ENCODE measurements at places on chromosomes 6 and 20.

DNA sequence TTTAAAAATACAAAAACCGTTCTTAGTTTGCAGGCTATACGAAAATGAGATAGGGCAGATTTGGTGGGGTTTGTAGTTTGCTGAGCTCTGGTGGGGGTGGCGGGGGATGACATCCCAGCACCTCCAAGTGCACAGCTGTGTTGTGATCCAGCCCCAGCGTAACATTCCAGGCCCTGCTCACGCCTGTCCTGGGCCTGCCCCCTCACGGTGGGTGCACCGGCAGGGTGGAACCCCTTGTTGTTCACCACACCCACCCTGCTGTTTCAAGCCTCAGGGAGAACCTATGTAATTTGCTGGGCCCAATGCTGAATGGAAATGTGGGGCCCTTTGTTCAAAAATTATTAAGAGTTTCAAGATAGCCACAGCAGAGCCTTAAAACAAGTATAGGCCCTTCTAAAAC, 25.0 kb downstream of the ARMC2 start:
- no peak for DNase-seq

DNA sequence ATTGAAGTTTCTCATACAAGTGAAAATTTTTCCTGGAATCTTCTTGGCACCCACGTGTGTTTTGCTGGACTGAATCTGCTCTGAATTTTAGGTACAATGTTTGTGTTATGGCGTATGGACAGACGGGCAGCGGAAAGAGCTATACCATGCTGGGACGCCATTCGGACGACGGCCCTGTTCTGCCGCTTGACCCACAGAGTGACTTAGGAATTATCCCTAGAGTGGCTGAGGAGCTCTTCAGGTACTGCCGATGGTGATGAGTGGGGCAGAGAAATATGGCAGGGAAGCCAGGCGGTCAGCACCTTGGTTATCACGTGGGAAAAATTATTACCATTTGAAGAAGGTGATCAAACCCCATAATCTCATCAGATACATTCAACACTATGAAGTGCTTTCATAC, 36.3 kb downstream of the KIF25 start:
- DNase-seq, result no peak

GRCh38 chr20:63420359-63421093, 51.9 kb downstream of the KCNQ2 start:
- DNase-seq, result no peak

DNA sequence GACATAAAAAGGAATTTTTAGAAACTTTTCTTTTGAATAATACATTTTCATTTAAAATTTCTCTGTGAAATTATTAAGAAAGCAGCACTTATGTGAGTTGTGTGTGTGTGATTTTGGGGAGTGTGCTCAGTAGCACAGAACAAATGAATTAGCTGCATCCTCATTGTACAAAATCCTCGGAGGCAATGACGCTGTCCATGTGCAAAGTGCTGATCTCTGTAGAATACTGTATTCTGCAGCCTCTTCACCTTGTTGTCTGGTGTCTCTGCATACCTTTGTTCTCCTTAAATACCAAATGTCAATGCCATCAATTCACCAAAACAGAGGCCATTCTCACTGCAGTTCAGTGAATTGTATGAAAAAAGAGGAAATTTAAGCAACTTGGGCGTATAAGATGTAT, 838.4 kb downstream of the QKI start:
- DNase-seq, result no peak

DNA sequence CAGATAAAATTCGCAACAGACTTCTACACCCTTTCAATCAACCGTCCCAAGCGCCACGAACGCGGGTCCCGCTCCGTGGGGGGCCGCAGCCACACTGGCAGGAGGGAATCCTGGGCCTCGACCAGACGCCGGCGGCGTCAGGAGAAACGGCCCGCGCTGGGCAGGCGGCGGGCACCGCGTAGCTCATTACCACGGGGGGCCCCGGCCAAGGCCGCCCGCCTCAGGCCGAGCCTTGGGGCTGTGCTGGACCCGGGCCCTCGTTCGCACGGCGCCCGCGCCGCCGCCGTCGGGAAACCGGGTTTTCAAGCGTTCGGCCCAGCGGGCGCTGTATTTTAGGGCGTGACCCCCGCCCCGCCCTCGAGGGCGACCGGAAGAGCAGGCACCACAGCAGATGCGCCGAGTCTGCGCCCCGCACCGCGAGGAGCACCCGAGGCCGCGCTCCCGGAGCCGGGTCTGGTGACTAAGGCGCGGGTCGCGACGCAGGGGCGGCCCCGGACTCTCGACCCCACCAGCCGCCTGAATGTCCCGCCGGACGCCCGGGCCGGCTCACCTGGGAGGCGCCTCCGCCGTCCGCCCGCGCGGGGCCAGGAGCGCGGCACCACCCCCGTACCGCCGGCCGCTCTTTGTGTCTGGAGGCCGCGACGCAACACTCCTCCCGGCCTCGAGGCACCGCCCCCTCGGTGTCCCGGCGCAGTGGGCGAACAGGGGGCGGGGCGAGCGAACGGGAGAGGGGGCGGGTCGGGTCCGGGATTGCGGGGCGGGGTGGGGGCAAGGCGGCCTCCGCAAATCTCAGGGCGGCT, at the start of gene NINL:
Gene NINL, minus strand, starts transcription at position 627 of the 800 bp plus-strand sequence. CDS start 58,944 bp downstream, outside the sequence.
- peak; percentile 1 for DNase-seq

DNA sequence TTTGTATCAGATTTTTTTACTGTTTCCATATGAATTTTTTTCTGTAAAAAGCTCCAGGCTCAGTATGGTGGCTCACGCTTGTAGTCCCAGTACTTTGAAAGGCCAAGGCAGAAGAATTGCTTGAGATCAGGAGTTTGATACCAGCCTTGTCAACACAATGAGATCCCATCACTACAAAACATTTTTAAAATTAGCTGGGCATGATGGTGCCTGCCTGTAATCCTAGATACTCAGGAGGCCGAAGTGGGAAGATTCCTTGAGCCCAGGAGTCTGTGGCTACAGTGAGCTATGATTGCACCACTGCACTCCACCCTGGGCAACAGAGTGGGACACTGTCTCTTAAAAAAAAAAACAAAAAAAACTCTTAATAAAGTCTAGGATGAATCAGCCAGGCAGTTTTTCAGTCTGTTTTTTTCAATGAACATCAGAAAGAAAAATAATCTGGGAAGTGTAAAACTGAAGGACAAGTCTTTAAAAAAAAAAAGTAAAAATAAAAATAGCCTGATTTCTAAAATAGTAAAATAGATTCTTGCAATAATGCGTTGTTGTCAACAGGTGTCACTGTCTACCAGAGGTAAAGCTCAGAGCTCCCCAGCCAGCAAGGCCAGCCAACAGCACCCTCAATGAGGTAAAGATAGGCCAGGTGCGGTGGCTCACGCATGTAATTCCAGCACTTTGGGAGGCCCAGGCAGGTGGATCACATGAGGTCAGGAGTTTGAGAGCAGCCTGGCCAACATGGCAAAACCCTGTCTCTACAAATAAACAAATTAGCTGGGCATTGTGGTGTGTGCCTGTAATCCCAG, 9.3 kb upstream of the ATG5 start:
- DNase-seq, result peak; percentile 17

GRCh38 chr6:6826095-6826901, 237.8 kb downstream of the LY86 start:
- DNase-seq, result no peak

GRCh38 chr20:63854766-63855362, 6.4 kb upstream of the ABHD16B start:
- no peak for DNase-seq

DNA sequence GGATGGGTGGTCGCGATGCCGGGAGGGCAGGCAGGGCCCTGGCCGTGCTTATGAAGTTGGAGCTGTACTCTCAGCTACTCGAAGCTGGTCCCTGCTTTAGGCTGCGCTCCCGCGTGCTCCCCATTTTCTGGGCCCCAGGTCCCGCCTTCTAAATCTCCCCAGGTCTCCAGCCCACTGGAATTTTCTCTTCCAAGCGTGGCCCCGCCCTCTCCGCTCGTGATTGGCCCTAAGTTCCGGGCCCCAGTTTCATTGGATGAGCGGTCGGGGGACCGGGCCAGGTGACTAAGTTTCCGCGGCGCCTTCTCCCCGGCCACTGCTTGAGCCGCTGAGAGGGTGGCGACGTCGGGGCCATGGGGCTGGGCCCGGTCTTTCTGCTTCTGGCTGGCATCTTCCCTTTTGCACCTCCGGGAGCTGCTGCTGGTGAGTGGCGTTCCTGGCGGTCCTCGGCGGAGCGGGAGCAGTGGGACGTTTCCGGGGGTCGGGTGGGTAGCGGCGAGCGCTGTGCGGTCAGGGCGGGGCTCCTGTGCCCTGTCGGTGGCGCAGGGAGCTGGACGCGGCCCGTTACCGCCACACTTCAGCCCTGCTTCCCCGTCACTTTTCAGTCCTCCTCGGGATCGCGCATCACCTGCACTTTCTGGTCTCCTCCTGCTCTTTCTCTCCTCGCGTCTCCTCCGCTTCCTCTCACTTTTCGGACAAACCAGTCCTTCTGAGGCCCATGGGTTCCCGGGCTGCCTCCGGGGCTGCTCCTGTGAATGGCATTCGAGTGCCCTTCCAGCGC, at the start of gene MICA:
Gene MICA, plus strand, starts transcription at position 313 of the 778 bp plus-strand sequence. Its CDS starts 38 bp downstream, at position 351.
- DNase-seq, result peak; percentile 59

DNA sequence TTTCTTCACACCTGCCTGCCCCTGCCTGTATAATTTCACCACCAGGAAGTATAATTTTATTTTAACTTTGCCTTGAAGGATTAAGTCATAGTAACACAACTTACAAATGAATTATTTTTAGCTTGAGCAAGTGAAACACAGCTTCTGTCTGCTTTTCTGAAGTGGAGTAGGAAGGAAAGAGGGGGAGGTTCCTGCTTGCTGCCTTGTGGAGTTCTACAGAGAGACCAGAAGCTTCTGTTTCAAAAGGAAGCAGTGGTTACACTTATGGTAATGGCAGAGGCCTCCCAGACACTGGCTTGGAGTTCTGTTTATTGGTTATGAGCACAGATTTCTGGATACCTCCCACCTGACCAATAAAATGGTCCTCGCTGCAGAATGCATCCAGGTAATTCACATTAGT, 159.6 kb downstream of the TMEM200A start:
- DNase-seq, result no peak

GRCh38 chr6:104428184-104428583, 431.5 kb downstream of the HACE1 start:
- no peak for DNase-seq

DNA sequence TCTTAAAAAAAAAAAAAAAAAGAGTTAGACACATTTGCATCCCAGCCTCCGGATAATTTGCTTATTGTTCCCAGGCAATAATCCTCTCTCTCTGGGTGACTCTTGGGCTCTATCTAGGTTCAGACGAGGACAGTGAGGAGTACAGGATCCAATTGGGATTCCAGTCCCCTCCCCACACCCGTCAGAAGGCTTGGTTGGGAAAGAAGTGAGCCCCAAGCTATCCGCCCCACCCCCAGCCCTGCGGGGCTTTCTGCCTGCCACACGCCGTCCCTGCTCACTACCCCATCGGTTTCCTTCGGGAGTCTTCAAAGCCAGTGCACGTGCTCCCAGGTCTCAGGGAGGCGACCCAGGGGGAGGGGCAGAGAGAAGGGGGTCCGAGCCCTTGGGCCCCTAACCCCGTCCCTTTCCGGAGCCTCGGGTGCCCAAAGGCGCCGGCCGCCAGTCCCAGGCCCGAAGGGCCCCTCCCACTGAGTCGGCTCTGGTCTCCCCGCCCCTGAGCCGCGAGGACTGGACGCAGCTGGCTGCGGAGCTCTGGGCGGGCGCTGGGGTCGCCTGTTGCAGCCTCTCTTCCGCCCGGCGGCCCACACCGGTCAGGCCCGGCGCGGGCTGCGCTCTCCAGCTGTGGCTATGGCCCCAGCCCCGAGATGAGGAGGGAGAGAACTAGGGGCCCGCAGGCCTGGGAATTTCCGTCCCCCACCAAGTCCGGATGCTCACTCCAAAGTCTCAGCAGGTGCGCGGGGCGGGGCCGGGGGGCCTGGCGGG, 2.5 kb downstream of the MYMX start:
- no peak for DNase-seq

GRCh38 chr6:134443009-134443408, 125.1 kb upstream of the SGK1 start:
- DNase-seq, result no peak

DNA sequence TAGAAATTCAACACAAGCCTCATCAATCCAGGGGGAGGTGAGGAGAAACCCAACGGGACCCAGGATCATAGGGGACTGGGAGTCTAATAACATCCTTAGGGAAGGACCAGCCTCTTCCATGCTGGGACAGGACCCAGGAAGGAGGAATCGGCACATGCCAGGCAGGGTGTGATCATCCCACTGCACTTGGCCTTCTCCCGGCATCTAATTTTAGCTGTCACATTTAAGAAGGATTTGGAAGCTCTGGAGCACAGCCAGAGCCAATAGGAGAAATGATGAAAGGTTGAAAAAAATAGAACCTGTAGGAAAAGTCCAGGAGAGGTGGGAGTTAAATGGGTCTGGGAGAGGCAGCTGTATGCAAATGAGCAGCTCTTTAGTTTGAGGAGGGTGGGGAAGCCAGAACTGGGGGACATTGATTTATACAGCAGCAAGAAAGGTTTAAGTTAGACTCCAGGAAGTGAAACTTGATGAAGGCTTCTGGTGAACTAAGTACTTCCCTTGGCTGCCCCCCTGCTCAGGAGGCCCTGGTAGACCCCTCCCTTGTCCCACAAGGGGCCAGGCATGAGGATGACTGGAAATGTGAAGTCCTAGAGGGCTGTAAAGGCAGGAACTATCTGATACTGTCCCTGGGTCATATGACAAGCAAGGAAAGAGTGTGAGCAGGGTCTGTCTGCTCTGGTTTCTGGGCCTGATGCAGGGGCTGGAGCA, 260.3 kb downstream of the LRFN2 start:
- no peak for DNase-seq

DNA sequence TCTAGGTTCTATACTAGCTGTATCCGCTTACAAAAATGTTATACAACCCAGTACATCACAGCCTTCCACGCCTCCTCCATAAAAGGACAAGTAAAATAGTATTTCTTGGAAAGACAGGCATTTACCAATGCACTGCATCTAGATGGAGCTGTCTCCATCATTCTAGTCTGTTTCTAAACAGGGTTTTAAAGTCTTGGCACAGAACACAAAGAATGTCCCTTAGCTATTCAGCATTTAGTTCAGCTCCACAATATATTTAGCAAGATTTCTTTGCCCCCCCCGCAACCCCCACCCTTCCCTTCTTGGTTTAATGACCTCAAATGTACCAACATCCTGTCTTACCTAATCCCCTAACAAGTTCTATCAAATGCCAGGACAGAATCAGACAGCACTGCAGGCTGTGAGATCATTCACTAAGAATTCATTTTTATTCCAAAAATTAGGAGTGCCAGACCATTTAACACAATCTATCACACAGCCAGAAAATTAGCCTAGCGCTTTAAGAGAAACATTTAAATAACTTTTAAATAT, 198.6 kb downstream of the BACH2 start:
- DNase-seq, result no peak

DNA sequence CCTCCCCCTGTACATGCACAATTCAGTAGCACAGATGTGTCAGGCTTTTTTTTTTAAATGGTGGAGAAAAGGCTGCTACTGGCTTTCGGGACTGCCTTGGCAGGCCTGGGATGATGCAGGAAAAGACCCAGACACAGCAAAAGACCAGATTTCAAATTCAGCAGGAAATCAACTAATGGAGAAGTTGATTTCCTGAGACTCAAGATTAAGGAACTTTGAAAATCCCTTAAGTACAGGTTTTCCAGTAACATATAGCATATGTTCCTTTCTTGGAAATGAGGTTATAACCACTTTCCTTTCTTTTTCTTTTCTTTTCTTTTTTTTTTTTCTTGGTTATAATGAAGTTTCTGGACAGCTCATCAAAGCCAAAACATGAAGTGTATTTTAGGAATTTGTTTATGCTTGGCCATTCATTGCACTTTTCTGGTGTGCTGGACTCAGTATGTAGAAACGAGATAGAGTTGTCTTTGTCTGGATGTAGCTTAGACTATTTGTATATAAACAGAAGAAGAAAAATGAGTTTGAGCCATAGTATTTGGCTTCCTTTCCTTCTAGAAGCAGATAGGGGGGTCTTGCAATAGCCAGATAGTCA, 119.4 kb downstream of the SASH1 start:
- DNase-seq, result no peak
